Astrocyte (in vitro differentiated cells and primary cell): ENCODE measurements at places on chromosomes 16 and 17. TPM values are rescaled to one million over a fixed set of nuclear protein-coding genes. Genes with fewer than 3 reads are reported as not detected.
A peak's percentile ranks its signal among the peaks of the same experiment; 100 is the strongest.

Gene ZNF385C
- total RNA-seq: 0.36 and 0.39 TPM in 2 replicates

DNA sequence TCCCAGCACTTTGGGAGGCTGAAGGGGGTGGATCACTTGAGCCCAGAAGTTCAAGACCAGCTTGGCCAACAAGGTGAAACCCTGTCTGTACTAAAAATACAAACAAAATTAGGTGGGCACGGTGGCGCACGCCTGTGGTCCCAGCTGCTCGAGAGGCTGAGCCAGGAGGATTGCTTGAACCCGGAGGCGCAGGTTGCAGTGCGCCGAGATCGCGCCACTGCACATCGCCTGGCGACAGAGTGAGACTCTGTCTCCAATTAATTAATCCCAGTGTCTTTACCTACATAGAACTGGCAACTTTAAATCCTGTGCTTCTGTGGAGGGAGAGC, 1.5 kb upstream of the ELOB start:
- no peak for DNase-seq

DNA sequence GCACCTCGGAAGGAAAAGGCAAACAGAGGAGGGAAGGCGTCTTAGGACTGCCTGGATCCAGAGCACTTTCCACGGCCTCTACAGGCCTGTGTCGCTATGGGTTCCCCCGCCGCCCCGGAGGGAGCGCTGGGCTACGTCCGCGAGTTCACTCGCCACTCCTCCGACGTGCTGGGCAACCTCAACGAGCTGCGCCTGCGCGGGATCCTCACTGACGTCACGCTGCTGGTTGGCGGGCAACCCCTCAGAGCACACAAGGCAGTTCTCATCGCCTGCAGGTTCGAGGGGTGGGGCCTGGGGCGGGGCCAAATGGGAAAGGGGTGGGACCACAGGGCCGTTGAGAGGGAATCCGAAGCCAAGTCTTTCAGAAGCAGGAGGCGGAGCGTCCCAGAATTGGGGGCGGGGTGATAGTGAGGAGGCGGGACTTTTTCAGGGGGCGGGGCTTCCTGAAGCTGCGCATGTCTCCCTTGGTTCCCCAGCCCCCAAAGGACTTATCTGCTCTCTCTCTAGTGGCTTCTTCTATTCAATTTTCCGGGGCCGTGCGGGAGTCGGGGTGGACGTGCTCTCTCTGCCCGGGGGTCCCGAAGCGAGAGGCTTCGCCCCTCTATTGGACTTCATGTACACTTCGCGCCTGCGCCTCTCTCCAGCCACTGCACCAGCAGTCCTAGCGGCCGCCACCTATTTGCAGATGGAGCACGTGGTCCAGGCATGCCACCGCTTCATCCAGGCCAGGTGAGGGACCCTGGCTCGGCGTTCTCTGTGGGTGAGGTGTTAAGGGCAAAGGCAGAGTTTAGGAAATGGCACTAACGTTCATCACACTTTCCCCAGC, 939 bp downstream of the BCL6B start:
- peak; percentile 58 for DNase-seq

- no peak for DNase-seq
Observed at GRCh38 chr16:78513838-78514237, 414.4 kb downstream of the WWOX start.
